NCI-H2081 (cell line): ENCODE measurements at places on chromosomes 16 and 17.
A peak's percentile ranks its signal among the peaks of the same experiment; 100 is the strongest.

DNA sequence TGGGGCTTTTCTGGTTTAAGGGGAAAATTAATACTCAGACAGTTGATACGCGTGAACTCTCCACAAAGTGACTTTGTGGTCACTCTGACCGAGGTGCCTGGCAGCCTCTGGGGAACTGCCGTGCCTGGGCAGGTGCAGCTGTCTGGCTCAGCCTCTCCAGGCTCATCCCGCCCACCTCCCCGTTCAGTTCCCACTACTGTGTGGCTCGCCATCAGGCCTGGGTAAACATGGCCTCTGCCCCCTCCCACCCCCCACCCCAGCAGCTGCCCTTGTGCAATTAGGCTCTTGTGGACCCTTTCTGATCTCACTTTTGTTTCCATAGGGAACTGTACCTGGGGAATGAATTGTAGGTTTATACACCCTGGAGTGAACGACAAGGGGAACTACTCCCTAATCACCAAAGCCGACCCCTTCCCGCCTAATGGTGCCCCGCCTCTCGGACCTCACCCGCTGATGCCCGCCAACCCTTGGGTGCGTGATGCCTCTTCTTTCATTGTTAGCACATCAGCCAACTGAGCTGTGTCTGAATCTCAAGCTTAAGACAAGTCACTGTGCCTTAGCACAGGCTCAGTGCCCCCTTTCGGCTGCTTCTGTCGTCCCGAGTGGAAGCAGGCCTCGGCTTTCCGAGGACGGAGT lies 27.8 kb downstream of the ZC3H18 start:
- no peak for DNase-seq

DNA sequence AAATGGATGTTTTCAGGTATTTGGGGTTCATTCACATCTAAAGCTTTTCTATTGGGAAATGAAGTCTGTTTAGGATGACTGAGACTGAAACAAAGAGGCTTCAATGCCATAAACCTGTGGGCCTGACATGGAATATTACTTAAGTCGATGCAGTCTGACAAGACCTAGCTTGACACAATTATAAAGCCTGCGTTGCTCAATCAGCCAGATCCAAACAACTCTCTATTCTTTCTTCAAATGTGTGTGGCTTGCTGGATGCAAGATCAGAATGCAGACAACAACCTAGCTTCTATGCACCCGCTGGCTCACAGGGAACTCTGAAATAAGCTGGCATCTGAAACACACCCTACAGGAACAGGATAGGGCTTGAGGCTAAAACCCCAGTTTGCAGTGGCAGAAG lies 40.0 kb downstream of the RFFL start:
- DNase-seq = no peak

- no peak for DNase-seq
Observed at GRCh38 chr17:66417300-66417719, 114.9 kb downstream of the PRKCA start.

DNA sequence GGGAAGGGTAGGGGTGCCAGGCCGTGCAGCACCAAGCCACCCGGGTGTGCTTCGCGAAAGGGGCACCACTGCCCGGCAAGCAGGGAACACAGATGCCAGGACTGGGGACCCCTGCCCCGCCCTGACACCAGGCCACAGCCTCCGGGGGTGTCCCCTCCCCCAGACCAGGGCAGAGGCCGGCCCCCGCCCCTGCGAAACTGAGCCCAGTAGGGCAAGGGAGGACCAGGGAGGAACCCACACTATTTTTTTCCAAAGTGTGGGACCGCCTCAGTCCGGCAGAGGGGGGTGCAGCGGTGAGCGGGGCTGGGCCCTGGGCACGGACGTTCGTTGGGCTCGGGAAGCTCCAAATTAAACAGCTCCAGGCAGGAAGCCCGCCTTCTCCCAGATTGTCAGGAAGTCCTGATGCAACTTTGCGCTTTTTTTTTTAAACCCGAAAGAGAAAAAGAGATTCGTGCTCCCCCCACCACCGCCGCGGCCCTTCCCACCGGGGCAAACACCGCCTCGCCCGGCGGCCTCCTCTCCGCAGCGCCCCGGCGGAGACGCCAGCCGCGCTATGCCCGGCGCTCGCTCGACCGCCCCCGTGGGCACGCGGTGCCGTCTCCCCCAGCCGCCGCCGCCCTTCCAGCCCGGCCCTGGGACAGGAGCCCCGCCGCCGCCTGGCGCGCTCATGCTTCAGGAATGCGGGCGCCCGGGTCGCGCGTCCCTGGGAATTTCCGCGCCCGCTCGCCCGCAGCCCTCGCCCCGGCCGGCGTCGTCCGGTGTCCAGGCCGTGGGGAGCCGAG lies 755 bp downstream of the PIEZO1 start:
- no peak for DNase-seq

- no peak for DNase-seq
Observed at GRCh38 chr16:14511800-14512135, 118.3 kb downstream of the PARN start.

DNA sequence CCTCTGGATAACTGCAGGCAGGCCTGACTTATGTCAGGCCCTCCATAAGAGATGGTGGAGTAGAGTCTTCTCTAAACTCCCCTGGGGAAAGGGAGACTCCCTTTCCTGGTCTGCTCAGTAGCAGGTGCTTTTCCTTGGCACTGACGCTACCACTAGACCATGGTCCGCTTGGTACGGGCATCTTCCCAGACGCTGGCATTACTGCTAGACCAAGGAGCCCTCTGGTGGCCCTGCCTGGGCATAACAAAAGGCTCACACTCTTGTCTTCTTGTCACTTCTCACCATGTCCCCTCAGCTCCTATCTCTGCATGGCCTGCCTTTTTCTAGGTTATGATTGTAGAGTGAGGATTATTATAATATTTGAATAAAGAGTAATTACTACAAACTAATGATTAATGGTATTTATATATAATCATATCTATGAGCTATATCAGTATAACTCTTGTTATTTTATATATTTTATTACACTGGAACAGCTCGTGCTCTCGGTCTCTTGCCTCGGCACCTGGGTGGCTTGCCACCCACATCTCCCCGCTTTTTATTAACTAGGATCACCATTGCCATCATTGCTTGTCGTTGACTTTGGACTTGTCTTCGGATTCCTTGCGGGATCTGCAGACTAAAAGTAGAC lies 59.8 kb upstream of the ARL4D start:
- DNase-seq = peak; percentile 88

- no peak for DNase-seq
Observed at GRCh38 chr17:40598619-40599467, 33.6 kb upstream of the CCR7 start.

DNA sequence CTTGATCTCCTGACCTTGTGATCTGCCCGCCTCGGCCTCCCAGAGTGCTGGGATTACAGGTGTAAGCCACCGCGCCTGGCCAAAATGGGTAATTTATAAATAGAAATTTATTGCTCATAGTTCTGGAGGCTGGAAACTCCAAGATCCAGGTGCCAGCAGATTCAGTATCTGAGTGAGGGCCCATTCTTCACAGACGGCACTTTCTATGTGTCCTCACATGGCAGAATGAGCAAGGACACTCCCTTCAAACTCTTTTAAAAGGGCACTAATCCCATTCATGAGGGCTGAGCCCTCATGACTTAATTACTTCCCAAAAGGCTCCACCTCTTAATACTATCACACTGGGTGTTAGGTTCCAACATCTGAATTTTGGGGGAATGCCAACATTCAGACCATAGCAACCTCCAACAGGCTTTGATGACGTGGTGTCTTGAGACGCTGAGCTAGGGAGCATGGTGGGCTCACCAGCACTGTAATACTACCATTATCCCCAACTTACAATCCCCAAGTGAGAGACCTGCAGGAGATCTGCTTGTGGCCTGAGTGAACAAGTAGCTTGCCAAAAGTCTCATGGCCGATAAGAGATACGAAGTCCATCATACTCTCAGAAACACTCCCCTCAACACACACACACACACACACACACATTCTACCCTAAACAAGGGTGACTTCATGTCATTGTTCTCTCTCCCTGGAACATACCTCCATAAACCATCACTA lies 8.5 kb downstream of the CMTM4 start:
- no peak for DNase-seq

DNA sequence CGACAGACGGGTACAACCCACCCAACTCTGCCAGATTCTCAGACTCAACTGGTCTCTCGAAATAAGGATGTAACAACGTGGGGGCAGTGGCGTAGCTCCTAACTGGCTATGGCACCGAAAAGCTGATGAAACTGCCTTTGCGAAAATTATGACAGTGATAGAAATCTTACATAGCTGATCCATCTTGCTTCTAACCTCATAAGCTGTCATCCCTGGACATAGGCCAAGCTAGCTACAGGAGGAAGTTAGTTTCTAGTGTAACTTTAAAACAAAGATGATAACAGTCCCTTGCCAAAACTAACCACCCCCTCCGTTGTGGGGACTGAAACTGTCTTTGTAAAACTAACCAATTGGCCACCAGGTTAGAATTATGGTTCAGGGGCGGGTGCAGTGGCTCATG lies 220.1 kb downstream of the SLC39A11 start:
- no peak for DNase-seq
